Hair follicular keratinocyte (primary cell): ENCODE measurements at places on chromosomes 5 and 9. TPM values are rescaled to one million over a fixed set of nuclear protein-coding genes. Genes with fewer than 3 reads are reported as not detected.

Gene TMEM171
- total RNA-seq, result 1.6 and 4.2 TPM in 2 replicates

Gene ADCY2
- not detected in 2 replicates for total RNA-seq

Gene TMEM252
- not detected in 2 replicates for total RNA-seq

Gene P4HA2
- 70.4 and 112 TPM in 2 replicates for total RNA-seq

Gene SPATA9
- total RNA-seq, result not detected in 2 replicates

Gene FAM200C
- 0.86 and 1.6 TPM in 2 replicates for total RNA-seq

Gene SLC6A3
- total RNA-seq, result not detected in 2 replicates

Gene TBC1D2
- total RNA-seq, result 51.4 and 61.2 TPM in 2 replicates

Gene NADK2
- 18.6 and 19.9 TPM in 2 replicates for total RNA-seq

Gene BAAT
- total RNA-seq, result not detected in 2 replicates

Gene GHR
- total RNA-seq, result 1.3 and 2.0 TPM in 2 replicates
